Smooth muscle cell of the pulmonary artery (primary cell): ENCODE measurements at places on chromosomes 4 and X. TPM values are rescaled to one million over a fixed set of nuclear protein-coding genes. Genes with fewer than 3 reads are reported as not detected.

Gene EDA2R
- 10.9 and 11.6 TPM in 2 replicates for total RNA-seq

Gene VCX2
- not detected in 2 replicates for total RNA-seq

Gene DCAF8L1
- not detected in 2 replicates for total RNA-seq

Gene GUCY2F
- total RNA-seq: 0.07 TPM in 1 of 2 replicates, not detected in the other

Gene TRMT2B
- total RNA-seq: 13.0 and 14.9 TPM in 2 replicates

Gene APLN
- 10.8 and 15.6 TPM in 2 replicates for total RNA-seq

Gene COL4A6
- 16.2 and 62.2 TPM in 2 replicates for total RNA-seq

Gene PRRG3
- not detected in 2 replicates for total RNA-seq
